Adrenal gland (tissue), 19 donors: ENCODE measurements at places on chromosomes 7 and 10.

DNA sequence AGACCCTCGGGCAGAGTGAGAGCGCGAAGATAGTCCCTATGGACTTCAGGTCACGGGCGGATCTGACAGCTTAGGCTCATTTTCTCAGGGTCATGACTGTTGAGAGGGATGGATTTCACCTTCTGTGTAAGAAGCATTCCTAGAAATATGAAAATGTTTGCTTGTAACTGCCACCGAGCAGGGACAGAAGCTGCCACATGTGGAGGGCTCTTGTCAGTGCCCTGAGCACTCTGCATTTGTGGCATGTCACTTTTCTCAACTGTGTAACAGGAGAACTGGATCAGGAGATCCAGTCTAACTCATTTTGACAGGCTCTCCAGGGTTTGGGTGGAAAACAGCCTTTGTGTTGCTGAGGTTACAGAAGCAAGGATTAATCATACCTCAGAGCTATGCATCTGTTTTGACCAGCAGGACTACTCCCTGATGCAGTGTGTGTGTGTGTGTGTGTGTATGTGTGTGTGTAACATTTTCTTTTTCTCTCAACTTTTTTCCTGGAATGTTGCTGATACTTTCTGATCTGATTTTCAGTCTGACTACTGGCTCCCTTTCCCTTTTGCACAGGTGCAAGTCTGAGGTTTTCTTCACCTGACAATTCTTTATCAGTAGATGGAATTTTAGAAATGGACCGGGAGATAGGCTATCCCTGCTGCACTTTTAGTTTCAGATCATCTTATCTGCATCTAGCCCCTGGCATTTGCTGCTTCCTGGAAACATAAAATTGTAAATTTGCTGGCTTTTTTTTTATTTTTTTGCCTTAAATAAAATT, 183.3 kb downstream of the STK31 start:
- no peak for DNase-seq

- DNase-seq = no peak
Observed at GRCh38 chr7:117478836-117479224, 995 bp upstream of the CFTR start.

DNA sequence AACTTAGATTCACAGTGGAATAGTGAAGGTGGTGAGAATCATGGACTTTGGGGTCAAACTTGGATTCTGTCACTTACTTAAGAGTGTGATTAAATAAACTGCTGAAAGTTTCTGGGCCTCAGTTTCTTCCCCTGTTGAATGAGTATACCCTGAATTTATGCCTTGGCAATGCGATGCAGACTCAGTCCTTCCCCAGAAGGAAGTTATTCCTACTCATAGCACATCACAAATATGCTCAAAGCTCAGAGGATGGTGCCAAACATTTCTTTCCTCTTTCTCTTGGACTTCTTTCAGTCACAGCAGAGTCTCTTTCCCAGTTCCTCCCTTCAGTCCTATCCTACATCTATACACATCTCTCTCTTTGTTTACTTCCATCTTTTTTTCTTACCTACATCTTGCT, 45.1 kb downstream of the ASB4 start:
- no peak for DNase-seq

DNA sequence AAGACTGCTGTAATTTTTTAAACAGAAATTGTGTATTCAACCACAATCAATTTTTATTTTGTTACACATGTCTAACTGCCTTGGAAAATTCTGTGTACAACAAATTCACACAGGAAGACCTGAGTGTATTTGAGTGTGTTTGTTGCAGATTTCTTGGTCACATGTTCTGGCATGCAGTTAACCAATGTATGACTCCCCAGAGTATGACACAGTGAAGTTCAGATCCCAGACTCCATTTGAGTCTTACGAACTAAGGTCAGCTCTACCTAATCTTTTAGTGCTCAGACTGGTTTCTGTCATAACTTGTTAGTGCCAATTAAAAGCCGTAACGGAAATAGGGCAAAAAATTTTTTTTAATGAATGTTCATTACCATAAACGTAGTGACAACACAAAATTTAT, 5.8 kb downstream of the GNAI1 start:
- DNase-seq = no peak

DNA sequence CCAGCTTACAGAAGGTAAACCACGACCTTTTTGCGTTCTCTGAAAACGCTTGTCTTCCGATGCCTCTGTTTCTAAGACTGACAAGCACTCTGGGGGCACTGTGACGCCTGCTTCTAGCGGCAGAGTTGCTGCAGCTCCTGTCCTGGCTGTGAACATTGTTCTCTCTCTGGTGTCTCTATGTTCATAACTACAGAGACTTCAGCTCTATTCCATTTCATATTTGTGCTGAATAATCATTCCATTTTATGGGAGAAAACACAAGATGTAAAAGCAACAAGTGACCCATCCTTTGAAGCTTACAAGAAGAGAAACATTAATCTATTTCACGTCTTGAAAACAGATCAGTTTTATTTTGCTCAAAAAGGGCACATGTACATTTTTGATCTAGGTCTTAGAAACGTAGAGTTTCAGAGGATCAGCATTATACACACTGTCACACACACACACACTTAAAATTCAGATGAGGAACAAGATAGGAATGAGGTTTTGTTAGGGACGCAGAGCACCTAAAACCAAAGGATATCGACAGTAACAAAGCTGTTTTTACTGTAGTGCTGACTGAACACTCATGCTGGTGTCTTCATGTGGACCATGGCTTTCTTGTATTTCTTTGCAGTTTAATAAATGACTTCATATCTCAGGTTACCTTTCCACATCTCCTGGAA, 3.0 kb downstream of the IKZF1 start:
- no peak for DNase-seq

GRCh38 chr10:124480860-124481259, 19.2 kb downstream of the LHPP start:
- no peak for DNase-seq

- DNase-seq = no peak
Observed at GRCh38 chr7:88071994-88072714, 138.1 kb downstream of the ADAM22 start.

DNA sequence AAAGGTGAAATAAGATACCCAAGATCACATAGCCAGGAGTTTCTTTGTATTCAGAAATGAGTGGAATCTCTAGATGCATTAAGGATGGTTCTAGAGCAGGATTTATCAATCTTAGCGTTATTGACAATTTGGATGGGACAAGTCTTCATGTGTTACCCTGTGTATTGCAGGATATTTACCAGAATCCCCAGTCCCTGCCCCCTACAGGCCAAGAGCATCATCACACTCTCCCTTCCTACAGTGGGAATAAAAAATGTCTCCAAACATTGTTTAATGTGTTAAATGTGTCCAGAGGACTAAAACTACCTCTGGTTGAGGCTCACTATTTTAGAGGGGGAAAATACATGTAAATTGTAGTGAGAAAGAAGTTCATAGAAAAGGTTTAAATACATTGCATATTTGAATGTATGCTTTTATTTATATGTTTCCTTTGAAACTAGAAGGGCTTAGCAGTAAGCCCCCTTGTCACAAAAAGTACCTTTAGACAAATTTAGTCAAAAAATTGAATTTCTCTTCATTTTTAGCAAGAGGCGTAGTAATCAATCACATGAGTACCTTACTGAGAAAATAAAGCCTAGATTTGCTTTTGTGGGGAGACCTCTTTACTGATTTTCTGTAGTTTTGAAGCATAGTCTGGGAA, 141.2 kb downstream of the MLLT10 start:
- DNase-seq = peak; percentile 33

- DNase-seq = no peak
Observed at GRCh38 chr10:7397049-7398035, 13.5 kb downstream of the SFMBT2 start.

DNA sequence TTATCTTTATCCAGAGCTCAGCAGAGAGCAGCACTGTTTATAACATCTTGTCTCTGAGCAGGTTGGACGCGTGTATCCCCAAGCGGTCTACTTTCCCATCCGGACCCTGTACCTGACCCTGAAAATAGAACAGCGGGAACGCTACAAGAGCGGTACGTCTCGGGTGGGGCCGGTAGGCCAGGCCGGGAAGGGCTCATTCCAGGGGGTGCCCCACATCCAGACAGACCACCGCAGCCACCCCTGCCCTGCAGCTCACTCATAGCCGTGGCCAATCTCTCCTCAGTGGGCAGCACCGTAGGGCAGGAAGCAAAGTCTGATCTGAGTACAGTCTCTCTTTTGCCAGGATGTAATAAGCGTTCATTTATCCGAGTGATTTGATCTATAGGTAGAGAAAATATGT, 113.7 kb downstream of the TRRAP start:
- DNase-seq = no peak

- DNase-seq = no peak
Observed at GRCh38 chr10:34184397-34184796, 630.7 kb downstream of the PARD3 start.

GRCh38 chr10:92729886-92730285, 40.1 kb downstream of the HHEX start:
- DNase-seq = no peak

GRCh38 chr10:77849039-77849664, 77.4 kb downstream of the DLG5 start:
- no peak for DNase-seq

DNA sequence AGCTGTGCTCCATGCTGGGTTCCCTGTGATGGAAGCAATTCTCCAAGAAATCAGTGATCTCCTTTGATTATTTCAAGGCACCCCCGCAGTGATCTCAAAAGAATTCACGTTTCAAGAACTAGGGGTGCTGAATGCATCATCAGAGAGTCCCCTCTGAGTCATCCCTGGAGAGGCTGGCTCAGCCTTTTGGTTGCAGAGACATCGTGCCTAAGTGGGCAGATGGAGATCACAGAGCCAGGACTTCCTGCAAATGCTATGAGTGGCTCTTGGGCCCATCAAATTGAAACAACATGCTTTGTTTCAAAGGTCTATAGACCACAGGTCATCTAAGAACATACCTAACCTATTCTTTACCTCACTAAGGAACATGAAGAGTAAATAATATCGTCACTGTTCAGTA, 41.5 kb upstream of the PLEKHA1 start:
- DNase-seq = no peak

- DNase-seq = no peak
Observed at GRCh38 chr7:130288829-130289228, 4.1 kb upstream of the CPA4 start.

DNA sequence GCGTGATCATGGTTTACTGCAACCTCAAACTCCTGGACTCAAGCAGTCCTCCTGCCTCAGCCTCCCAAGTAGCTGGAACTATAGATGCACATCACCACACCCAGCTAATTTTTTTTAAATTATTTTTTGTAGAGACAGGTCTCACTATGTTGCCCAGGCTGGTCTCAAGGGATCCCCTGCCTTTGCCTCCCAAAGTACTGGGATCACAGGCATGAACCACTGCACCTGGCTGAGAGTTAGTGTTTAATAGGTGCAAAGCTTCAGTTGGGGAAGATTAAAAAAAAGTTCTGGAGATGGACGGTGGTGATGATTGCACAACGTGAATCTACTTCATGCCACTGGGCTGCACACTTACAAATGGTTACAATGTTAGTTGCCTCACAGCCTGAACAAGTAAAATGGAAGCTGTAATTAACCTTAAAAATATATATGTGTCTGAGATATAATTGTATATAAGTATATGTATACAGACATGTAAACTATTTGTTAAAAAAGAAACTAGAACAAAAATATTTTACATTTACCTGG, 106.4 kb upstream of the ZNF438 start:
- DNase-seq = no peak

DNA sequence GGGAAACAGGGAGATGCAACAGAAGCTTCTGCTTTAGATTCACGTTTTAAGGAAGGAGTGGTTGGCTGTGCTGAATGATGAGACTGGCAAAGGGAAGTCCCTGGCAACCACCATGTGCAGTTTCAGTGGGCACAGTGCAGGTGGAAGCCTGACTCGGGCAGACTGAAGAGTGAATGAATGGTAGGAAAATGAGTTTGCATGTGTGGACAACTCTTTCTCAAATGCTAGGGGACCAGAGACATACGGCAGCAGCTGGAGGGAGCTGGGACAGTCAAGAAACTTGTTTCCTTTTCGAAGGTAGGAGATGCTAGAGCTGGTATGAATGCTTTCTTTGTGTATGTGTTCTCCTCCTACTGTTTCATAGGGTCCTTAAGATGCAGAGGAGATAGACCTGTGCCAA, 29.0 kb downstream of the PODXL start:
- DNase-seq = no peak

- DNase-seq = no peak
Observed at GRCh38 chr10:111511751-111512150, 434.9 kb downstream of the ADRA2A start.

GRCh38 chr10:1516492-1517165, 220.7 kb downstream of the ADARB2 start:
- no peak for DNase-seq

DNA sequence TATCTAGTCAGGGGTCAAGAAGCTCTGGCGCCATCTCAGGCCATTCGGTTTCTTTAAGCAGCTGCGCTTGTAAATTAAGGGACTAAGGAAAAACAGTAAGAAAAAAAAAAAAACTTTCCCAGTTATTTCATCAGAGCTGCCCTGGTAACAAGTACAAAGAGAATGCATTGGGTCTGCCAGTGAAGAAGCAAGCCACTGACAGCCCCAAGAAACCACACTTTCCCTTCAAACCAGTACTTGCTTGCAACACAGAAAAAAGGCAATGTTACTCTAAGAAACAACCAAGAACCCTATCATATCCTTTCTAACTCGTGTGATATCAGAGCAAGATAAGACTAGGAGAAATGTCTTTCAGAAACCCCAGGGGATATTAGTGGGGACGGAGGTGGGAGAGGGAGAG, 40.6 kb upstream of the AOAH start:
- no peak for DNase-seq

GRCh38 chr7:31043051-31043471, 9.0 kb upstream of the ADCYAP1R1 start:
- DNase-seq = no peak

GRCh38 chr10:1548146-1548545, 189.2 kb downstream of the ADARB2 start:
- no peak for DNase-seq

- no peak for DNase-seq
Observed at GRCh38 chr10:33863352-33863751, 528.9 kb upstream of the NRP1 start.
